ENCODE measurements at places on chromosomes 12 and 14. TPM values are rescaled to one million over a fixed set of nuclear protein-coding genes. Genes with fewer than 3 reads are reported as not detected.

Gene PTPN21
- total RNA-seq: 56.8 TPM

Gene ACOT6
- total RNA-seq: not detected

Gene FAM177A1
- total RNA-seq: 156 TPM

Gene GSC
- 0.43 TPM for total RNA-seq

Gene KLRG1
- 3.1 TPM for total RNA-seq

Gene GPR84
- 0.22 TPM for total RNA-seq

Gene CFAP251
- total RNA-seq: 3.8 TPM

Gene LRRC10
- 30.3 TPM for total RNA-seq
